ENCODE measurements at places on chromosomes 11 and 22. TPM values are rescaled to one million over a fixed set of nuclear protein-coding genes. Genes with fewer than 3 reads are reported as not detected.

The RNF215 gene
- 2.5 TPM for polyA plus RNA-seq

The CRYBB1 gene
- polyA plus RNA-seq: not detected

The SLC22A8 gene
- polyA plus RNA-seq: not detected

The ANO9 gene
- polyA plus RNA-seq: not detected

The DDX10 gene
- polyA plus RNA-seq: 31.9 TPM

The CASP1 gene
- polyA plus RNA-seq: 0.57 TPM

The MISFA gene
- 2.6 TPM for polyA plus RNA-seq
